ENCODE measurements at places on chromosomes 5 and 9.

GRCh38 chr5:64462391-64462790 is 43.4 kb upstream of the RGS7BP start:
- no peak for DNase-seq

DNA sequence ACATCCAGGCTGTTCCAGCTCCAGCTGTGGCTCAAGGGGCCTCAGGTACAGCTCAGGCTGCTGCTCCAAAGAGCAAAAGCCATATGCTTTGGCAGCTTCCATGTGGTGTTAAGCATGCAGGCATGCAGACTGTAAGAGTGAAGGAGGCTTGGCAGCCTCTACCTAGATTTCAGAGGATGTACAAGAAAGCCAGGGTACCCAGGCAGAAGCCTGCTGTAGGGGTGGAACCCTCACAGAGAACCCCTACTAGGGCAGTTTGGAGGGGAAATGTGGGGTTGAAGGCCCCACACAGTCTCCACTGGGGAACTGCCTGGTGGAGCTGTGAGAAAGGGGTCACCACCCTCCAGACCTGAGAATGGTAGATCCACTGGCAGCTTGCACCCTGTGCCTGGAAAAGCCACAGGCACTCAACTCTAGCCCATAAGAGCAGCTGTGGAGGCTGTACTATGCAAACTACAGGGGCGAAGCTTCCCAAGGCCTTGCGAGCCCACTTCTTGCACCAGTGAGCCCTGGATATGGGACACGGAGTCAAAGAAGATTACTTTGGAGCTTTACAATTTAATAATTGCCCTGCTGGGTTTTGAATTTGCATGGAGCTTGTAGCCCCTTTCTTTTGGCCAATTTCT is 14.3 kb upstream of the SLC22A5 start:
- no peak for DNase-seq

- DNase-seq, result no peak
These were observed 300.9 kb downstream of the MRPS30 start for GRCh38 chr5:45109636-45110035.

- peak; percentile 58 for DNase-seq
These were observed 259.6 kb upstream of the DMRT1 start for GRCh38 chr9:581673-582497.

DNA sequence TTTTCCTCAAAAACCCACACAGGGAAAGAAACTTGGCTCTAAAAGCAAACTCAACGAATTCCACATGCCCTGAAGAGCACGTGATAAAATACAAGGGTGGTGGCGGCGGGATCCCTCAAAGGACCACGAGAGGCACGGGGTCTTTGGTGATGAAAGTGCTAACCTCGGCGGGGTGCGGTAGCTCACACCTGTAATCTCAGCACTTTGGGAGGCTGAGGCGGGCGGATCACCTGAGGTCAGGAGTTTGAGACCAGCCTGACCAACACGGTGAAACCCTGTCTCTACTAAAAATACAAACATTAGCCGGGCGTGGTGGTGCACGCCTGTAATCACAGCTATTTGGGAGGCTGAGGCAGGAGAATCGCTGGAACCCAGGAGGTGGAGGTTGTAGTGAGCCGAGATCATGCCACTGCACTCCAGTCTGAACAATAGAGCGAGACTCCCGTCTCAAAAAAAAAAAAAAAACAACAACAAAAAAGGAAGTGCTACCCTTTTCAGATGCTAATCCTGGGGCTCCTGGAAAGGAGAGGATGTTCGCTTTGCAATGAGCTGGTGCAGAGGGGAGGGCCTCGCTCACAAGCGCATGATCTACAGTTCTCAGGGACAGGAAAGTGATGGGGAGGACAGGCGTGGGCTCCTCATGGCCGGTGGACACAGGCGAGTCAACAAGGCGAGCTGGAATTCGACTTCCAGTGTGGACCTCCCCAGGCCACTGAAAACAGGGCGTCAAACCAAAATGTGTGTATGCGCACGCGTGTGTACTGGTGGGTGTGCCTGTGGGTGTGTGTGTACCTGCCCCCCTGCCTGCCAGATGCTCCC is 54.1 kb downstream of the USP20 start:
- DNase-seq, result no peak

GRCh38 chr5:7405277-7405676 is 9.3 kb downstream of the ADCY2 start:
- DNase-seq, result no peak

GRCh38 chr5:165956854-165957253 is 2334.6 kb upstream of the WWC1 start:
- no peak for DNase-seq

GRCh38 chr5:113939988-113940387 is 421.9 kb upstream of the KCNN2 start:
- no peak for DNase-seq

DNA sequence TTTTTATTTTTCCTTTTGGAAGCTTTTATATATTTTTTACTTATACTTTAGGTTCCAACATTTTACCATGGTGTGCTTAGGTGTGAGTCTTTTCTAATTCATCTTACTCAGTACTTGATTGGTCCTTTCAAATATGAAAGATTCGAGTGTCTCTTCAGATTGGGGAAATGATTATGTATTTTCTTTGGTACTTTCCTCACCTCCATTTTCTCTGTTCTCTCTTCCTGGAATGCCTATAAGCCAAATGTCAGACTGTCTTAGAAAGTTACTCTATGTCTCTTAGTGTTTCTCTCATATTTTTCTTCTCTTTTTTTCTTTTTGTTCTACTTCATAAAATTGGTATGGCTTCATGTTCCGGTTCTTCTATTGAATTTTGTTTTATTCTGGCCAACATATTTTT is 119.6 kb upstream of the SV2C start:
- DNase-seq, result no peak

DNA sequence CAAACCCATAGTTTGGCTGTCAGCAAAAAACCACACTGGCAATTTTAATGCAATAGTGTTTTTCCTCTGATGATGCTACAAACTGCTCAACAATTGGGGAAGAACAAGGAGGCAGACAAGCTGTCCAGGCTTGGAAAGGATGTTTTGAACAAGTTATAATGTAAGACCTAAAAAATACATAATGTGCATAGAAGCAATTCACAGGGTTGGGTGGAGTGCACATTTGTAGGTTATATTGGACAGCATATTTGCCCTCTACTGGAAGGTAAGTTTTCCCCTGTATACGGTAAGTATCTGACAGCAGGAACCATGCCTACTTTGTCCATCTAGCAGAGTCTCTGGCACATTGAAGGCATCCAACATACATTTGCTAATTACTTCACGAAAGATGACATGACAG is 114.3 kb upstream of the PUM3 start:
- DNase-seq, result no peak

- no peak for DNase-seq
These were observed 277.2 kb upstream of the ADRA1B start for GRCh38 chr5:159638954-159639559.

- DNase-seq, result peak; percentile 93
These were observed 67.1 kb downstream of the KLF4 start for GRCh38 chr9:107422189-107423185.

- DNase-seq, result no peak
These were observed 78.8 kb upstream of the TNFAIP8 start for GRCh38 chr5:119276978-119277377.

- DNase-seq, result peak; percentile 11
These were observed 57.1 kb downstream of the HCN1 start for GRCh38 chr5:45639040-45639439.

DNA sequence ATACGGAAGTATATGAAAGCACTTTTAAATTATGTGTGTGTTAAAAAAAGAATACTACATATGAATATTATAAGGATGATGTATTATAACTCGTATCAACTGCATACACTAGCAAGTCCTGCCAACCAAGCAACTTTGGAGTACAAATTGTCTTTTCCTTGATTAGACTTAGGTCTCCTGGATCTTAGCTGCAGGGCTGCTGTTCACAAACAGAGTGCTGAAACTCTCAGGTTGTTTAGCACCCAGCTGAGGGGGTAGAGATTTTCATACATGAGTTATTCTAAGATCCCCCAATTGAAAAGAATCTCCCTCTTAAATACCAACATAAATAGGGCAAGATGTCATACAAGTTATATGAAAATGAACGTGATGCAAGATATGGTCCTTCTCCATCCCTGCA is 149.8 kb upstream of the TNC start:
- peak; percentile 38 for DNase-seq

- DNase-seq, result no peak
These were observed 5.2 kb downstream of the EXOC3 start for GRCh38 chr5:448061-448765.

- DNase-seq, result no peak
These were observed 49.7 kb downstream of the TIMD4 start for GRCh38 chr5:156913355-156913718.

DNA sequence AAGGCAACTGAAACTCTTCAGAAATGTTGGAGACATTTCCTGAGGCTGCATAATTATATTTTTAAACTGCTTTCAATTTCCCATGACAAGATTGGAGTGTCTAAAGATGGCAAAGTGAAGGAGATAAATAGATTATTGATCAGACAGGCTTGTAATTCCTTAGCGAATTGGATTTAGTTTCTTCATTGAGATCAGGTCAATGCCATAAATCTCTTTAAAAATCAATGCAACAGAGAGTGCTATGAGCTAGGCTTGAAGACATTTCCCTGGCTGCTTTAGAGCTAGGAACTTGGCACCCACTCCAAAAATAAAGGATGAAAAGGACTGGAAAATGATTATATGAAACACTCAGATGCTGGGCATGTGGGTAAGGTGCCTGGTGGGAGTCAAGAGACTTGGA is 828.4 kb downstream of the TLR4 start:
- DNase-seq, result no peak

DNA sequence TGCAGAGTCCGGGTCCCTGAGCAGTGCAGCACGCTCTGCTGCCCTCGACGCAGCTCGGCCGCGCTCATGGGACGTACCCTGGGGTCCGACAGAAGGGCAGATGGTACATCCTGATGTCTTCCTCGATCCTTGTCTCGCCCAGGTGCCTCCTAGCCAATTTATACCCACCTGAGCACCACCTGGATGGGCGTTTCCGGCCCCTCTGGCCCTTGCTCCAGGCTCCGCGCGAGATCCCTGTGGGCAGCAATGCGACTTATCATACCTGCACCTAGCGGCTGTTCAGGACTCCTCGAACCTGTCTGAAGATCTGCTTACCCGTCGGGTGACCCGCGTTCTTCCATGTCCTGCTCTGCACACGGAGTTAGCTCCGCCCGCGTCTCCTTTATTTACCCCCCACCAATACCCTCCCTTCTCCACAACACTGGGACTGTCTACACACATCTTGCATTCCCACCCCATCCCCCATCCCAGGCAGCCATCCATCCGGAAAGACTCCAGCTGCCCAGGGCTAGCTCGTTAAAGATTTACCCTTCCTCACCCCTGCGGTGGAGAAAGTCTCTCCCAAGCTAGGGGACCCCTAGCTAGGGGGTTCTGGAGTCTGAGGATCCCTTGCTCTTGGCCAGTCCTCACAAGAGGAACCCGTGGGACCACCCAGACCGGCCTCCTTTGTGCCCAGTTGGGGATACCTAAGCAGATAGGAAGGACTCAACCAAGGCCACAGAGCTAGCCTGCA is at the start of gene KIF12:
Gene KIF12, minus strand, starts transcription at position 357 of the 733 bp plus-strand sequence. Its CDS starts 16 bp downstream, at position 341.
- peak; percentile 32 for DNase-seq

DNA sequence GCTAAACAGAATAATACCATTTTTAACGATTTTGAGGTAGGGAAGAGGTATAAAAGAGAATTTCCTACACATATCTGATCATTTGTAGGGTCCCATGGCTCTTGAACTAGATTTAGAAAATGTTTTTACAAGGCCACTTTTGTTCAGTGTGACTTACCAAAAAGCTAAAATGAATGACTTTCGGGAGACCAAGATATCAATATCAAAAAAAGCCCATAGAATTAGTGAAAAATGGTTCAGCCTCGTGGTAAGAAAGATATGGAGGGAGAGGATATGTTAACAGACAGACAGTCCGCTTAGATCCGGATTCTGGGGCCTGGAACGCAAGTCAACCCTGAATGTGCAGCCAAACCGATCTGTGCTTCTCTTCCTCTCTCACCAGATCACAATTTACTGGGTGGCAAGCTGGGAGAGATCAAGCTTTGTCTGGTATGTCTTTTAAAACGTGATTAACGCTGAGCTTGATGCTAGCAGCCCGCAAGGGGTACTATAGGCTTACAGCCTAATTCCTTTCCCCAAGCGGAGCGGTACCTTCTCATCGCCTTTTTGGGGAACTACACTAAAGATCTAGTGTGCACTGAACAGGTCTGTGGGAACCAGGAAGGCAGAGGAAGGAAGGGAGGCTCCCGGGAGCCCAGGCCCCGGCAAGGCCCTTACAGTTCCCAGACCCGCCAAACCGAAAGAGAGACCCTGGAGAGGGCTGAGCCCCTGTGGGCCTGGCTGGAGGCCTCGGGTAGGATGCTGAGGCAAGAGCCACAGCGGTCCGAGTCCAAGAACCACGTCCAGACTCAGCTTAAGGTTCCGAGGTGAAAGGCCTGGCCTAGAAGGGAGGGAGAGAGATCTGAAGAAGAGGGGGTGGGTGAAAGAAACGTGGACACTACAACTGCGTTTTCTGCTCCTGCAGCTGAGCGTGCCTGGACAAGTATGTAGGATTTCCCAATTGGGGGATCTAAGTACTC is 2.9 kb downstream of the NR2F1-AS1 start:
- DNase-seq, result no peak

GRCh38 chr9:84136119-84136868 is 155.7 kb downstream of the RMI1 start:
- DNase-seq, result peak; percentile 22

DNA sequence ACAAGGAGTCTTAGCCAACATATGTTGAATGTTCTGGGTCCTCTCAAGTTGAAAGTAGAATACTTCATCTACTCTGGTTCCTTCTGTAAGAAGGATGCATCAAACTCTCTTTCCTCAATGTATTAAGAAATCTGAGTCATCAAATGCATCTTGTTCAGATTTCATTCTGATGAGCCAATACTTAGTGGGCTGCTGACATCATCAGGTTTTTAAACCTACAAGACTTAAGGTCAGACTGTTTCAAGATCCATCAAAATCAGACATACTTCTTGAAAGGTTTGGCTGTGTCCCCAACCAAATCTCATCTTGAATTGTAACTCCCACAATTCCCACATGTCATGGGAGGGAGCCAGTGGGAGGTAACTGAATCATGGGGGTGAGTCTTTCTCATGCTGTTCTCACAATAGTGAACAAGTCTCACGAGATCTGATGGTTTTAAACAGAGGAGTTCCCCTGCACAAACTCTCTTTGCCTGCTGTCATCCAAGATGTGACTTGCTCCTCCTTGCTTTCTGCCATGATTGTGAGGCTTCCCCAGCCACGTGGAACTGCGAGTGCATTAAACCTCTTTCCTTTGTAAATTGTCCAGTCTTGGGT is 168.8 kb downstream of the RAPGEF6 start:
- DNase-seq, result no peak

GRCh38 chr5:173786286-173787187 is 101.6 kb upstream of the CPEB4 start:
- peak; percentile 56 for DNase-seq

DNA sequence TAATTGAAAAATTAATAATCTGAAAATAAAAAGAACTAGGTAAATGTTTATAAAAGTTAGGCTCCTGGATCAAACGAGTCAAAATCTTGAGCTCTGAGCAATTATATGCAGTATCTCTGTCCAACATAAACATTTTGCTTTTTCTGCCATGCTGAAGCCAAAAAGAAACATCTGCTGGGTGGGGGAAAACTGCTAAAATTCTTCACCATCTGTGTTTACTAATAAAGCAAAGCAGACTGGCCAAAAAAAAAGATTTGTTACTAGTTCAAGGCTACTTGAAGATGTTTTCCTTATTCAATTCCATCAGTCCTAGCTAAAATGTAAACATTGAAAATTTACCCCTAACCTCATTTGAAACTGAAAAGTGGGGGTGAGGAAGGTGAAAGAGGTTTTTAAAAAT is 29.7 kb downstream of the GTF3C4 start:
- no peak for DNase-seq
